ENCODE measurements at places on chromosomes 6 and 20. TPM values are rescaled to one million over a fixed set of nuclear protein-coding genes. Genes with fewer than 3 reads are reported as not detected.

ZC2HC1B gene
- not detected for total RNA-seq

HLA-DMA gene
- total RNA-seq: 1.5 TPM

SLC22A3 gene
- 8.0 TPM for total RNA-seq

VNN1 gene
- total RNA-seq: 1.2 TPM
